ENCODE measurements at places on chromosomes 12 and 14.

GRCh38 chr14:61154641-61155040, 126.5 kb downstream of the TMEM30B start:
- no peak for DNase-seq

DNA sequence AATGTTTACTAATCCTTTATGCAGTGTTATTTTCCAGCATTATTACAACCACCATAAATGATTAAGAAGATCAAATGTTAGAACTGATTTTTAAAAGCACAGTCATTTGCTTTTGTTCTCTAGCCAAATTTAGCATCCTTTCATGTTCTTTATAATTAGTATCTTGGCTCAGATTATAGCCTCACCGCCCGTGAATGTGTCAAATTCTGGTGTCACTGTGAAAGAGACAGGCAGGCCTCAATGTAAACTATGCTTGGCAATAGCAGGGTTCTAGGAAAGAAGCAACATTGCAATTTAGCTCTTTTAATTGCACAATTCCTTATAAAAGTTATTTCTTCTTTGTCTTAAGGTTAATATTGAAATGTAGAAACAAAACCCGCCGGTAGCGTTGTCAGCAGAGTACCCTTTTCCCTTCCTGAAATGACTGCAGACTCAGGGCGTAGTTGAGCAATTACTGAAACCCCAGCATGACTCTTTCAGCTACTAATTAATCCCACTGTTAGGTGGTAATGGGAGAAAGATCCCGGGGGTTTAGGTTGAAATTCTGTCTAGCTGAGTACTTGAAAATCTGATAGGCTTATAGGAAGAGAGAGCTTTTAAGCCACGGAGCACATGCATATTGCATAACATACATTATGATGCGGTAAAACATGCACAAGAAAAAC, 1600.5 kb upstream of the SEL1L start:
- peak; percentile 48 for DNase-seq

DNA sequence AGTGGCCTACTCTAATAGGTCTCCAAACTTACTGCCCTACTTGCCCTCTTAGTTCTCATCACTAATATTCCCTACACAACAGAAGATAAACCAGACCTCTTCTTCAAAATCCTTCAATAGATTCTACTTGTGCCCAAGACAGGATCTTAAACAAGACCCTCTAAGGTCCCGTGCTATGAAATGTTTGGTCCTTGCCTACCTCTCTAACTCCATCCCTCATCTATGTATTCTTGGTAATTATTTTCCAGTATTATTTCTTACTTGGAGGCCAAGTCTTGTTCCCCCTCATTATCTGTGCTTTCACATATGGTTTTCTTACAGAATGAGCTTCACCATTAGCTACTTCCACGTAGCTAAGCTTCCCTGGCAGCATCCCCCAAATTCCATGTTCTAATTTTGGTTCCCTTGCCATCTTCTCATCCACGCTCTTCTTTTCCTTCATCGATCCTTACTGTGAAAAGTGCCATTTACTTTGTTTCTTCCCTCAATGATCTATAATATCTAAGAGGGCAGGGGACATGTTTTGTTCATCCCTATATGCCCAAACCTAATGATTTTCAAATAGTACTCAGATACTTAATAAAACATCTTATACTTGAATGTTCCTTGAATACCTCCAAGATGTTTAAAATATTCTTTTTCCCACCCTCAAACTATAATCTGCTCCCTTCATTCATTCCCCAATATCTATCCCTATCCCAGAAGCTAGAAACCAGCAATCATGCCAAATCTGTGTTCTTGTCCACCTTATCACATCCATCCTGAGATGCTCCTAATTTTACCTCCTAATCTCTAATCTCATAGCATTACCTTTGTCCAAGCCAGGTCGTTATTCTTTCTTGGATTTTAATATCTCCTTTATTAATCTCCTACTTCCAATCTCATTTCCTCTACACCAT, 10.1 kb downstream of the HNRNPC start:
- DNase-seq = no peak

DNA sequence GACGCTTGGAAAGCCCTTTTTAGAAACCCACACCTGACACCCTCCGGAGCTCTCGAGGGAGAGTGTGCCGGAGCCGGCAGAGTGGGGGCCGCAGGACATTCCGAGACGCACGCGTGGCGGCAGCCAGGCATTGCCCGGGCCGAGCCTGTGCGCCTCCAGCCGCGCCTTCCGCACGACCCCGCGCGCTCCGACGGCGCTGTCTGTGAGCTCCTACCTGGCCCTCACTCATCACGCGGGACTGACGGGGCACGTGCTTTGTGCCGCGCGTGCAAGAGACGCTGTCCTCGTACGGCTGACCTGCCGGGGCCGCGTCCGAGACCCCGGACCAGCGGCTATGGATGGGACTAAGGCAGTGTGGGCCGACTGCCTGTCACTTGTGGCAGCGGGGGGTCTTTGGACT, 5.2 kb downstream of the GALNT9 start:
- DNase-seq = no peak

DNA sequence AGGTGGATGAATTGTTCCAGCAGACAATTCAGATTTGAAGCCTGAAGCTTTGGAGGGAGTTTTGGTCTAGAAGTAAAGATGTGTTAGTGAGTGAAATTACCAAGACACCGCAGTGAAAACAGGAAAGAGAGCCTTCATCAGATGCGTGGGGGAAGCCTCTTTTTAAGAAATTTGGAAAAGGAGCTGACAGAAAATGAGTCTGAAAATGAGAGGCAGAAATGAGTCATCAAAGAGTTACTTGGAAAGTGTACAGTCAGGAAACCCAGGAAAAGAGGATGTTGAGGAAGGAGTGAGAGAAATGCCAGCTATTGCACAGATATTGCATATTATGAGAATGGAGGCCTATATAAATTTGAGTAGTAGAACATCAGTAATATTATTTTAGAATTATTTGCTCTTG, 520.7 kb downstream of the NRXN3 start:
- no peak for DNase-seq

- no peak for DNase-seq
Measured at GRCh38 chr12:27014859-27015729, 910 bp upstream of the TM7SF3 start.

- DNase-seq = no peak
Measured at GRCh38 chr12:9087087-9087835, 28.5 kb downstream of the A2M start.

GRCh38 chr12:116538076-116538591, 21.0 kb upstream of the MAP1LC3B2 start:
- DNase-seq = peak; percentile 87

DNA sequence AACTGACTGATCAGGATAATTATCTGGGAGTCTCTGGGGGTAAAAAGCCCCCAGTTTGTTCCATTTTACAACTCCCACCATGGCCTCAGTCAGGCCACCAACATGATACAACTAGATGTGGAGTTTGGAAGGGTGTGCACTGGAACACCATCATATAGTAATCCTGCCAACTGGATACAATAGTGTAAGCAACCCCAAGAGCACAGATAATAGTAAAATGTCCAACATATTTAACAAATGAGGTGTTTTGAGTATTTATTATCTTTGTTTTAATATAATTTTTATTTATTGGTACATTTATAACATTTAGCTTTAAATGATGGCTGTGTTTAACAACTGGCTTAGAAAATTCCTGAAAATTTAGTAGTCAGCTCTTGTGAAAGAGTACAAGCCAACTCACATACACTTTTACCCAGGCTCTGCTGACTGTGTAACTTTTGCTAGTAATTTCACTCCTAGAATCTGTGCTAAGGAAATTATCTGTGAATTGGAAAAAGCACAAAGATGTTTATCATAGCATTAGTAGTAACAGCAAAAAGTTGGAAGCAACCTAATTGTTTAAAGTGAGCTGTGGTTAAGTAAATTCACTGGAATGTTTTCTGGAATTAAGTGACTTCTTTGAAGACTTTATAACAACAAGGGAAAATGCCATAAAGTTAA, 196.8 kb downstream of the RAD51B start:
- DNase-seq = no peak

- DNase-seq = no peak
Measured at GRCh38 chr12:47975036-47975620, 11.7 kb downstream of the TMEM106C start.

DNA sequence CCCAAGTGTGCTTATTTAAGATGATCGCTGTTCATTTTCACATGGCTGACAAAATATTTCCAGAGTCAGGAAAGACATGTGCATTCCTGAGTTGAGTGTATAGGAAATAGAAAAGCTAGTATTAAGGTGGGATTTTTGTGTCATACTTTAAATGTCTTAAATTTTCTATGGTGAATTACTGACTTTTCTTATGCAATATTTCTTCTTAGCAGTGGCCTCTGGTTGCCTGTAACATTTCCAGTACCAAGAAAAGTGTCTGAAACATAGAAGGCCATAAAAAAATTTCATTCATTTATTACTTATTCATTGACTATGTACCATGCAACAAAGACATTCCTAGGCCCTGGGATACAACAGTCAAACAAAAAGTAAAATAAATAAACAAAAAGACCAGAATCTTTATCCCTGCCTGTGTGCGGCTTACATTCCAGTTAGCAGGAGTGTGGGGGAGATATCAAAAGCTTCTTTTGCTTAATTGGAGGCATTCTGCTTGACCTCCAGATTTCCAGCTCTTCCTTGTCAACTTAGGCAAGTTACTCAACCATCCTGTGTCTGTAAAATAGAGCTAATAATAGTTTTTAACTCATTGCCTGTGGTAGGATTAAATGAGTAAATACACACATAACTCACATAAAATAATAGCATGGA, 216.3 kb upstream of the FLRT2 start:
- DNase-seq = no peak

- DNase-seq = peak; percentile 30
Measured at GRCh38 chr12:6688543-6688998, 604 bp downstream of the ZNF384 start.

GRCh38 chr12:100545092-100545491, 28.4 kb upstream of the GAS2L3 start:
- DNase-seq = no peak

GRCh38 chr14:32494609-32495434, 165.7 kb downstream of the AKAP6 start:
- no peak for DNase-seq

DNA sequence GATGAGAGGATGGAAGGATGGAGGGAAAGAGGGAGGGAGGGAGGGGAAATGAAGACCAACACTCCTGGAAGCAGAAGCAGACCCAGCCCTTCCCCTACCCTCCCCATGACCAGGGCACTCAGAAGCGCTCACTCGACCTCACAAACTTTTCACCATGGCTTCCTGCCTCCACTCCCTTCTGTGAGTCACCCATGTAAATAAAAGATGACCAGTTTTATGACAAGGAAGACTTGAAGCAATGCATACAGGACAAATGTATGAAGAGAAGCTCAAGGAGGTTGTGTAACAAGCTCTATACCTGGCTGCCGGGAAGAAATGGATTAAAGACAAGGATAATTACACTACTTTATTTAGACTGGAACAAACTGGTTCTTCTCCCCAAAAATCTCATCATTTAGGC, 63.8 kb downstream of the CDC42BPB start:
- DNase-seq = peak; percentile 25
